ENCODE measurements at places on chromosomes 6 and 20.

GRCh38 chr20:46638898-46639274 is 12.4 kb downstream of the SLC13A3 start:
- DNase-seq = no peak

DNA sequence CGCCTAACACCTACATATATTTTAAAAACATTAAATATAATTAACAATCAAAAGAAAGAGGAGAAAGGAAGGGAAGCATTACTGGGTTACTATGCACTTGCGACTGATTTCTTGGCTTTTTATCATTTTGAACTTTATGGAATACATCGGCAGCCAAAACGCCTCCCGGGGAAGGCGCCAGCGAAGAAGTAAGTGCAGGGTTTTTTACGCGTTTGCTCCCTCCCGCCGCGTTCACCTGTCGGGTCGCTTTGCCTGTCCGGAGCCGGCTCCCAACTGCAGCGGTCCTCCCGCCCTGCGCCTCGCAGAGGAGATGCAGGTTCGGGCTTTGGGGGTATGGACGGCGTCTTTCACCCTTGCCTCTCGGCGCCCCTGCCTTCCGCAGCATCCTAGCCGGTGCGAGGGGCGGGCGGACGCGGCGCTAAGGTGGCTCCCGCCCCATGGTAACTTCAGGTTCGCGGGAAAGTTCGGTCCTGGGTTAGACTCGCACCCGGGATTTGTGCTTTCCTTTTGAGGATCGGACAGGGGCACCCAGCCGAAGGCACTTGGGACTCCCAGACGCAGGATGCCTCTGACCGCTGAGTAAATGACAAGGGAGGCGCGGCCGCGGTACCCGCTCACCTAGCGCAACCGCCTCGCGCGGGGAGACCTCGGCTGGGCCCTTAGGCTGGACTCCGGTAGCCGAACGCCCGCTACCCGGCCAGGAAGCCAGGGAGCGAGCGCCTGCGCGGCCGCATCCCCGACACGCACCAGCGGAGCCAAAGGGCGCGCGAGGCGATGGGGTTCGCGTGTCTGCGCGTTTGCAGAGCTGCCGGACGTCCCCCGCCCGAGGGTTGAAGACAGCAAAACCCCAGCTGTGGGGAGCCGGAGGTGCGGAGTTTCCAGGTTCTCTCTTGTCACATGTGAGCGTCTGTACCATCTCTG is 891 bp downstream of the RSPO3 start:
- DNase-seq = no peak

DNA sequence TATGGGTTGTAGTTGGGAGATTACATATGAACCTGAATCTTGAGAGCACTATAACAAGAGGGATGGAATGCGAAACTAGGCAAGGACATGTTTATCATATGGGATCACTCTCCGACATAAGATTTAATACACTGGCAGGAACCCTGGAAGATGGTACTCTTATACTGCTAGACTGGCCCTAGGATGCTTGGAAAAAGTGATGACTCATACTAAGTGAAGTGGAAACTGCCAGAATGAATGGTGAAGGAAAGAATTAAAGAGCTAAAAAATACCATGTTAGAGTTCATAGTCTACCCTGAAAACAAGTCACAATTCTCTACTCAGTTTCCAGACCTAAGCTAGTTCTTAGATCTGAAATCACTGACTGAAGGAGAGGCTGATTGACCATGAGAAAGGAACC is 45.5 kb upstream of the THEMIS start:
- no peak for DNase-seq

DNA sequence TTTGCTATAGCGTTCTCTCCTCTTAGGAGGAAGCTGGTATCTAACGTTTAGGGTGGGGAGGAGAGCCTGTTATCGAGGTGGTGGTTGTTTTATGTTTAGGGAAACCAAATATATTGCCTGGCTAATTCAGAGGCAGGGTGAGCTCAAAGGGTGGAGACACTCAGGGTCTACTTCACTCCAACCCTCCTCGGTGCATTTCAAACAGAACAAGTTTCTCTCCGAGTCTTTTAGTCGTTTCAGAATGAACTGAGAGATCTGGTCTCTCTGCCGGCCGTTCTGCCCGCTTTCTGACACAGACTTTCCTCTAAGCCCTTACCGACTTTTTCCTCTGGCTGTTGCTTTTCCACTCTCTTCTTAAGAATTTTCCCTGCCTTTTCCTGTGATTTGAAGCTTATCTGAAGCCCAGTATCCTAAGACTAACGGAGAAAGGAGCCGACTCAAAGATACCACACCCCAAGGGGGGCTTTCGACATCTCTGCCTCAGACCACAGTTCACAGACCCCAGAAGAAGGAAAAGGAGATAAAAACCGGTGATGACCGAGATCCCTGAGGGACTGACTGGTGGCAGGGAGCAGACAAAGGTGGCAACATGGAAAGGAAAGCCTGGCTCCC is 865 bp downstream of the STK38 start:
- DNase-seq = no peak

GRCh38 chr6:108157981-108158525 is 7.8 kb upstream of the NR2E1 start:
- no peak for DNase-seq

GRCh38 chr6:9554806-9555205 is 860.1 kb downstream of the TFAP2A start:
- DNase-seq = no peak

- DNase-seq = no peak
These were observed 35.3 kb downstream of the CD24 start for GRCh38 chr6:106939208-106939607.

GRCh38 chr6:83636800-83637199 is 72.1 kb downstream of the SNAP91 start:
- DNase-seq = no peak

DNA sequence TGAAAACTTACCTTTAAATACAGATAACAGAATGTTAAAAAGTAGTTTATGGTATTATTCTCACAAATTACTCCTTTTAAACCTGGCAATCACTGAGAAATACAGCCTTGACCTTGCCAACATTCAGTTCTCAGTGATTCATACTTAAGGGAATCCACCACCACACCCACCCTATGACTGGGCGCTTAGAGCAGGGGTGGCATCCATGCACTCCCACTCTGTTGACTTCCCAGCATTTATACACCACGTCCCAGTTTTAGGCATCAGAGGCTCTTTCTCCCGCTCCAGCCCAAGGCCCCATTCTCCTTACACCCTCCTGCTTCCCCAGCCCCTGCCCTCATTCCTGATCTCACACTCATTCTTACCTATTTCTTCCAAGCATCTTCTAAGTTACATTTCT is 16.3 kb downstream of the TRAF3IP2 start:
- no peak for DNase-seq

DNA sequence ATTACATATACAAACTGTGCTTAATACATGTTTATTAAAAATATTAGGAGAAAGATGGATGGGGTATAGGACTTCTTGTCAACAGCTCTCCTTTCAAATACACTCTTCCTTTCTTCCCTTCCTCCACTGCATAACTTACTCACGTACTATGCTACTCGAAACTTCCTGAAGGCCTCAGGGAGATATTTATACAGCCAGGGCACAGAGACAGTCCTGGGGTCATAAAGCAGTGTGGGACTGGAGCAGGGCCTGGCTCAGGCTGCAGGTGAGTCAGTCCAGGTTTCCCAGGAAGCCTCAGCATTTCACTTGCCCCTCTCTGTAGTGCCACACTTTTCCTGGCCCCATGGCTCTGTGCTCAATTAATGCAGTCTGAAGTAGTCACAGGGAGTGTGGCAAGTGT is 157.0 kb downstream of the UBE3D start:
- DNase-seq = no peak

DNA sequence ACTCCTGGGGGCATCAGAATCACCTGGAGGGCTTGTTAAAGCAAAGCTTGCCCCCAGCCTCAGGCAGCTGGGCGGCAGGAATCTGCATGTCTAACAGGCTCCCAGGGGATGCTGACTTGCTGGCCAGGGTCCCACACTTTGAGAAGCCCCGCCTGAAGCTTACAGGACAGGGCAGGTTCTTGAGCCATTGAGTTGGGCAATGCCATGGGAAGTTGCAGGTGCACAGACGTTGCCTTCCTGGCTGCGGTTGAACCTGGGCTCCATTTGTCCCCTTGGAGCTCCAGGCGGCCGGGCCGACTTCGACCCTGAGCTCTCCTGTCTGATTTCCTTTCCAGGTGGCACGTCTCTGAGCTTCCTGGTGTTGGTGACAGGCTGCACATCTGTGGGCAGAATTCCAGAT is 46.8 kb downstream of the SYNJ2 start:
- no peak for DNase-seq

GRCh38 chr20:63500151-63500901 is 1.4 kb upstream of the EEF1A2 start:
- no peak for DNase-seq

All from stimulated activated CD8-positive, alpha-beta memory T cell treated with anti-CD3 and anti-CD28 coated beads, Interleukin-7, amount 100 ng/mL, for 24 hours (primary cell).